ENCODE measurements at places on chromosomes 3 and 15.
A peak's percentile ranks its signal among the peaks of the same experiment; 100 is the strongest.

- no peak for DNase-seq
These were observed 1.2 kb downstream of the KPNA1 start for GRCh38 chr3:122513386-122514122.

DNA sequence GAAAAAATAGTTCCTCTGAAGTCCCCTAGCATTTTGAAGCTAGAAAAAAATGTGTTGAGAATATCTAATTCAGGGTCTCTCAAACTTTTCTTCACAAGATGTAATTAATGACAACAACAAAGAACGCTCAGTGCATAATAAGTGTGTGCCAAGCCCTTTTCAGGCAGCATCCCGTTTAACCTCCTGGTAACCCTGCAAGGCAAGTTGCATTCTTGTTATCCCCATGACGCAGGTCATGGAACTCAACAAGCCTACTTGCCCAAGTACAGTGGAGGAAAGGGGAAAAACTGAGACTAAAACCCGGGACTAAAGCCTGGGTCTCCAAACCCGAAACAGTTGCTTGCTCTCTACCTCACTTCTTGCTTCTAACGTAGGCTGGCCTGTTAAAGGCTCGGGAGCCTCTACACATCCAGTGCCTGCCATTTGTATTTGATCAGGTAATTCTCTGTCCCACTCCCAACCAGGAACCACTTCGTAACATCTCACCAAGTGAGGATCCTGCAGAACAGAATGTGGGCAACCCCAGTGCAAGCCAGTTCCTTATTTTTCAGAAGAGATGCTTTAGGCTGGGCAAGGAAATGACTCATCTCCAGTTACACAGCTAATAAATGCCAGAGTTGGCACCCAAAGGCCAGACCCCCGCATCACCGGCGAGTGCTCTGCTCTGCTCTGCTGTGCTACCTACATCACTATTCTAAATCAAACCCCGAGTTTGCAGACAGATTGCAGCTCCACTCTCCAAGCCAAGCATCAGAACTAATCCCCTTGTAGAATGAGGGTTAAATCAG, 28.3 kb downstream of the LMCD1 start:
- no peak for DNase-seq

- DNase-seq, result peak; percentile 17
These were observed 43.5 kb downstream of the PHC3 start for GRCh38 chr3:170137986-170138385.

DNA sequence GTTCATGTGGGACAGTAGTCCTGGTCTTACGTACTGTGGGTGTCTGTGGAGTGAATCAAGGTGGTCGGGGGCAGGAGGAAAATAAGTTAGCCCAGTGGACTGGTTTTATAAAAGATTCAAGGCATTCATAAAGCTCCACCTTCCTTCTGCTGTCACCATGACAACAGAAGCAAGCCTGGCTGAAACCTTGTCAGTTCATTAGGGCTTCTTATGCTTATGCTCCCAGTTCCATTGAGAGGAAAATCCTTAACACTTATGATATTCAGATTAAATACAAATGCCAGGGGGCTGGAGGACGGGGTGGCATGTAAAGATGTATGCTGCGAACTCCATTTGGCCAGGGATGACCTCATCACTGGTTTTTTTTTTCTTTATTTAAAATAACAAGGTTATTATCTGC, 283.1 kb upstream of the ATP10A start:
- no peak for DNase-seq

GRCh38 chr3:16183601-16184270, 9.3 kb downstream of the GALNT15 start:
- DNase-seq, result peak; percentile 79

DNA sequence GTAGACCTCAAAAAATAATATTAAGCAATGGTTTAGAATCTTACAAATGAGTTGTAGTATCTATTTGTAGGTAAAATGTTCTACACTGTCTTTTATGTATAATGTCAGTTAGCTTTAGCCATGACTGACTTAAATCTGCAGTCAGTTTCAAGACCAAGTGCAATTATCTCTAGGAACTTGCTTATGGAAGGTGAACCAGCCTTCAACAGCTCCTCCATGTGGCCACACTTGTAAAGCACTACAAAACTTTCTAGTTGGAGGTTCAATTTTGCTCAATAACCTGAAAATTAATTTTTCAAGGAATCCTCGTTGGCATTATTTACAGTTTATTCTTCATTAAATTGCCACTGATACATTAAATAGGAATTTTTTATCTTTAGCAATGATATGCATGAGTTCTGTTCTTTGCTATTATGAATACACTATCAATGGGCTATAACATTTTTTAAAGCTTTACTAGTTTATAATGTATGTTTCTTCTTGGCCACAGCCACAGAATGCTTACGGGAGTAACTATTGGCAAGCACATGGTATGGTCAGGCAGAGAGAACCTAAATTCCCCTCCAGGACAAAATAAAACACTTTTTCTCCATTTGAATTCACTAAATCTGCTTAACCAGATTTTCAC, 315.3 kb upstream of the UBE2E2 start:
- DNase-seq, result peak; percentile 3

DNA sequence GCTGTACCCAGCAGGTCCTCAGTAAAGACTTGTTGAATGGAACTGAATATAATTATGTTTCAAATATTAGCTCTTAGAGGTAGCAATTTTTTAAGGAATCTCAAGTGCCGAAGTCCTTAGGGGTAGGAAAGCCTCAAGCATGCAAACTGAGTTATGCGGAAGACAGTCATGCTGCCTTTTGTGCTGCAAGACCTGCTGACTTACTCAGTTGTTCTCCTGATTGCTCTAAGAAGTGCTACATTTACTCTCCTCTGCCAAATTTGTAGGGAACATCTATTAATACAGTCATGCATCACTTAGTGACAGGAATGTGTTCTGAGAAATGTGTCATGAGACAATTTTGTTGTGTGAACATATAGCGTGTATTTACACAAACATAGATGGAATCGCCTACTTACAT, 325.6 kb upstream of the AZI2 start:
- DNase-seq, result no peak

DNA sequence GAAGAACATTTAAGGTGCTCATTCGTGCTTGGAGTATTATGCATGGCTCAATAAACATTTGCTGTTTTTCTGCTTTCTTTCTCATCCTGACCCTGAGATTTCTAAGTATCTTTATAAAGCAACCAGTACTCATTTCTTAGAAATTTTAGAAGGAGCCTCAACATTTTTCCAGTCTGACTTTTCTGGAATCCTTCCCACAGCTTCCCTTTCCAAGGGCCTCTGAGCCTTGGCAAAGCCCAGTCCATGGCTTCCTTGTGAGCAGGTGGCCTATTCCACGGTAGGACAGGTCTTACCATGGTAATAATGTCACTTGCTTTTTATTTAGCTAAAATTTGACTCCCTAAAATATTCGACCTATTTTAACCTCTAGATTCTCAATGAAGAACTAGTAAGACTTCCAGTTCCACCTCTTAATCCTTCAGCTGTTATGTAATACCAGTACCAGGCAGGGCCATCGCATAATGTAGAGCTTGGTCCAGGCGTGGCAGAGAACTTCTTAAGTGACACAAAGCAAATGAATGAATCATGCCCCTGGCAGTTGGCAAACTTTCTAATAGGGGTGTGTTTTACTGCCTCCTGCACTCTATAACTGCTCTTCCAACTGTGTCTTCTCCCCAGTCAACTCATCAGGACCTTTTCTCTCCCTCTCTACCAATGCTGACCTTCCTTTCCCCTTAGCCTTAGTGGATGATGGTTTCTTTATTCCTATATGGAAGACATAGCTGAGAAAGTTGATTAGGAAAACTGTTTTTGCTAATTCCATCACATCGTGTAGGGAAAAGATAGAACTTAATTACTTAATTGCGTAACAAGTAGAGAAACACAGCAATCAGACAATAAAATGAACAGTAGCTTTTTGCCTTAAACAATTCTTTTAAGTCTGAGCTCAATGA, 894 bp upstream of the TM4SF4 start:
- DNase-seq, result peak; percentile 68

GRCh38 chr15:64096668-64097384, 1.0 kb downstream of the SNX1 start:
- DNase-seq, result no peak

GRCh38 chr3:13642597-13642996, 93.7 kb downstream of the FBLN2 start:
- DNase-seq, result no peak

- no peak for DNase-seq
These were observed 106.0 kb downstream of the TNIK start for GRCh38 chr3:171354049-171354705.

GRCh38 chr3:138640537-138640936, 32.0 kb downstream of the FAIM start:
- DNase-seq, result no peak

DNA sequence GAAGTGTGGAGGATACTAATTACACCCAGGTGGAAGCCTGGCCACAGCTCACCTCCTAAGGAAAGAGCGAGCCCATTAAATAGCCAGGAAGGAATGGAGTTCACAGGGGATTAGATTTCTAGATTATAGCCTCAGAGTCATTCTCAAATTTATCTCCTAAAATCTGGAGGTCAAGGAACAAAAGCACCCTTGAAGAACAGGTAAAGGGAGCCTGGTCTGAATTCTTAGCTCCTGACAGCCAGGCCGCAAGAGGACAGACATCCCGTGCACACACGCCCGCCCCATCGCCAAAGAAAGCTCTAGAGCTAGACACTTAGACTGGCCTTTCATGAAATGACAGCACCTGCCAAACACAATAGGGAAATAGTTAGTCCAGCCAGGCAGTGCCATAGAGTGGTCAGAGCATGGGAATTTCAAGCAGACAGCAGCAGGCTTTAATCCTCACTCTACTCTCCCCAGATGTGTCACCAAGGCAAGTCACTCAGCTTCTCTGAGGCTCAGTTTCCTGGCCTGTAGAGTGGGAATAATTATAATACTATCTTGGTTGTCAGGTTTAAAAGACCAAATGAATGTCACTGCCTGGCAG, 59.2 kb downstream of the LIPC start:
- no peak for DNase-seq

- DNase-seq, result no peak
These were observed 124.3 kb upstream of the LSAMP start for GRCh38 chr3:116569611-116570010.

- DNase-seq, result no peak
These were observed 565.9 kb downstream of the PDCD6IP start for GRCh38 chr3:34364335-34364734.

DNA sequence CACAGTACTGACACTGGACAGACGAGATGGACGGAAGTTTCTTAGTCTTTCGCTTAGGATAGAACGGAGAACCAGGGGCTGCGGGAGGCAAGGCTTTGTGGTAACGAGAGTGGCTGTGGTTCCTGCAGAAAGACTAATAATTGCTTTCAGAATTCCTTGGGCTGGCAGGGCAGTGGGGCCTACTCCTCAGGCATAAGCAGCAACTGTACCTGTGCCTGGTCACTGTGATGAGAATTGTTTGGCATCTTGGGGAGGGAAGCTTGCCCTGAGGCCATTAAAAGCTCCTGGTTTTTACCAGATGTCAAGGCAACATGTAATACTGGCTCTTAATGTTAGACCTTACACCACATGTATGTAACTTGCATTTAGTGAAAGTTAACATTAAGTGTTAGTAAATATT, 7.6 kb downstream of the NIPA2 start:
- no peak for DNase-seq

GRCh38 chr3:36211652-36211999, 168.7 kb upstream of the STAC start:
- no peak for DNase-seq

GRCh38 chr15:41506796-41507341, 6.8 kb downstream of the LTK start:
- no peak for DNase-seq

- no peak for DNase-seq
These were observed 4.2 kb upstream of the RFC4 start for GRCh38 chr3:186810336-186810996.

GRCh38 chr15:52164631-52165265, 26.4 kb downstream of the GNB5 start:
- DNase-seq, result no peak

DNA sequence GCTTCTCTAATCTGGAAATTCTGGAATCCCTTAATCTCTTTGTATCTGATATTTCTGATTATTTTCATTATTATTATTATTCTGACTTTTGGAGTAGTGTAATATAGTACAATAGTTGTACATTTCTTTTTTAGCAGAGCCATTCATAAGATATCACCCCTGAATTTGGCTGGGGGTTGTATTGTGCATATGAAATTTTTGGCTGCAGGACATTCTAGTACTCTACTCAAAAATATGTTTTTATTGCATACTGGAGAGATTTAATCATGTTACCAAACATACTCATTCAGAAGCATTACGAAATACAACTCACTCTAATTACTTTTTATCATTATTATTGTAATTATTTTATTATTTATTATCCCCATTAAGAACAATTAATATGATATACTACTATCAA, 589.7 kb upstream of the KCNMB2 start:
- DNase-seq, result no peak

GRCh38 chr3:182105875-182106274, 394.1 kb downstream of the SOX2 start:
- DNase-seq, result peak; percentile 12

DNA sequence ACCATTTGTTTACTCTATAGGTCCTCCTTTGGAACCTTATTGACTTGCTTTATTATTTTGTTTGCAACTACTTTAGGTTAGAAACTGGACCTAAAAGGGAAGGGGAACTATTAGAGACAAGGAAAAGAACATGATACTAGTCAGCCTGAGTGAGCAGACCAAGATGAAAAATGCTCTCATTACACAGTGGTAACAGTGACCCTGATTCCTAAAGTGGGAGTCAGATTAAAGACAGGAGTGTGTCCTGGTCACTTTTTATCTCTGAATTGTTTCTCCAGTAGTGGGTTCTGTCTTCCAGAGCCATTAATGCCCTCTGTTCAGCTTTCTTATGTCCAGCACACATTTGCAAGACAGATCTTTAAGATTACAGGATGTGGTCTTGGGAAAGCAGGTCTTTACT, 124.1 kb downstream of the TMEM108 start:
- no peak for DNase-seq

GRCh38 chr3:81936817-81937216, 175.4 kb upstream of the GBE1 start:
- DNase-seq, result no peak

DNA sequence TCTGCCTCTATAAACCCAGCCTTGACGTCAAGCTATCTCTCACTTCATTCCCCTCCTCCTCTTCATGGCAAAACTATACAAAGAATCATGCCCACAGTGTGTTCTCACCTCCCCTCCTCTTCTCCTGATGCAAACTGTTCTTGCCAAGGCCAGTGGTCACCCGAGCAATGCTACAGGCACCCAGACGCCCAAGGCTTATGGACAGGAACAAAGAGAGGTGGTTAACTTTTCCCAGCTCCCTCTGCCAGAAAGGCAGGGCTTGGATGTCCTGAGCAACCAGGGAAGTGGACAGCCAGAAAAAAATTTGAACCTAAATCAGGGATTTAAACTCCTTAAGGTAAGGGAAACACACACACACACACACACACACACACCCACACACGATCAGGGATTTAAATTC, 5.1 kb downstream of the SLC41A3 start:
- DNase-seq, result no peak

- DNase-seq, result no peak
These were observed 53.1 kb downstream of the CACNA2D2 start for GRCh38 chr3:50450209-50450921.

- peak; percentile 13 for DNase-seq
These were observed 60.6 kb downstream of the ZNF280D start for GRCh38 chr15:56672721-56673120.
